ENCODE measurements at places on chromosomes 3 and 15. TPM values are rescaled to one million over a fixed set of nuclear protein-coding genes. Genes with fewer than 3 reads are reported as not detected.

The MORC1 gene
- not detected for total RNA-seq

The ZNF385D gene
- 1.1 TPM for total RNA-seq

DNA sequence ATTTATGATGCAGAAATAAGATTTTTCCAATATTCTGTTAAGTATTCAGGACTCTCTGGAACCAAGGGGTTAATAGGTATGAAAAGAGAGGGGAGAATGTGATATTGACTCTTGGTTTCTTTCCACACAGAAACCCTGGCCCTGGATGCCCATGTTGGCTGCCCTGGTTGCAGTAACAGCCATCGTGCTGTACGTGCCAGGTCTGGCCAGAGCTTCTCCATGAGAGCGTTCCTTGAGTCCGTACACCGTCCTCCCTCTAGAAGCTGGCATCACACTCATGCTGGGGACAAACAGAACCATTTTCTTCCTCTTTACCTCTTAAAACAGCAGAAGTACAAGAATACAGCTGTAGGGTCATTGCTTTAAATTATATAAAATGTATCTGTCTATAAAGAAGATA is 81.1 kb upstream of the FLNB start:
- no peak for DNase-seq

GRCh38 chr3:177282119-177282655 is 84.9 kb upstream of the TBL1XR1 start:
- DNase-seq, result no peak

The PLA2G4E gene
- total RNA-seq, result 129 TPM

DNA sequence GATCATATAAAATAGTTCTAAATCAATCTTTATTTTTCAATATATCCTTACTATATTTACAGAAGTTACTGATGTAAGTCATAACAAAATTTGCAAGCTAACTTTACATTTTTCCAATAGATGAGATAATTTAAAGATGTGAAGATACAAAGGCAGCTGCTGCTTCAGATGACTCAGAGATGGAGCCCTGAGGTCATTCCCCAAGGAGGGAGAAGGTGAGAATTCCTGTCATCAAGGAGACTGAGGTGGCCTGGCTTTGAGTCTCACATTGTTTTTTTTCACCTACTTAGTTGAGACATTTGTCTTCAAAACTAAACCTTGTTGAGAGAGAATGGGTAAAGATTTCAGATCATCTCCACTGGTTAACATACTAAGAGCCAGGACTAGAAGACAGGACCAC is 3.9 kb upstream of the SAMD7 start:
- DNase-seq, result no peak

DNA sequence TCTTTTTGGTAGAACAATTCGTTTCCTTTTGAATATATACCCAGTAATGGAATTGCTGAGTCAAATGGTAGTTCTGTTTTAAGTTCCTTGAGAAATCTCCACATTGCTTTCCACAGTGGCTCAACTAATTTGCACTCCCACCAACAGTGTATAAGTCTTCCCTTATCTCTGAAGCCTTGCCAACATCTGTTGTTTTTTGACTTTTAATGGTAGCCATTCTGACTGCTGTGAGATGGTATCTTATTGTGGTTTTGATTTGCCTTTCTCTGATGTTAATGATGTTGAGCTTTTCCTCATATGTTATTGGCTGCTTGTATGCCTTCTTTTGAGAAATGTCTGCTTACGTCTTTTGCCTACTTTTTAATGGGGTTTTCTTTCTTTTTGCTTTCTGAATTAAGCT is 270.6 kb upstream of the MEIS2 start:
- DNase-seq, result no peak

- no peak for DNase-seq
These were observed 9.1 kb downstream of the BCL2L10 start for GRCh38 chr15:52103217-52104207.

GRCh38 chr15:22933641-22934061 is 46.5 kb downstream of the CYFIP1 start:
- no peak for DNase-seq

DNA sequence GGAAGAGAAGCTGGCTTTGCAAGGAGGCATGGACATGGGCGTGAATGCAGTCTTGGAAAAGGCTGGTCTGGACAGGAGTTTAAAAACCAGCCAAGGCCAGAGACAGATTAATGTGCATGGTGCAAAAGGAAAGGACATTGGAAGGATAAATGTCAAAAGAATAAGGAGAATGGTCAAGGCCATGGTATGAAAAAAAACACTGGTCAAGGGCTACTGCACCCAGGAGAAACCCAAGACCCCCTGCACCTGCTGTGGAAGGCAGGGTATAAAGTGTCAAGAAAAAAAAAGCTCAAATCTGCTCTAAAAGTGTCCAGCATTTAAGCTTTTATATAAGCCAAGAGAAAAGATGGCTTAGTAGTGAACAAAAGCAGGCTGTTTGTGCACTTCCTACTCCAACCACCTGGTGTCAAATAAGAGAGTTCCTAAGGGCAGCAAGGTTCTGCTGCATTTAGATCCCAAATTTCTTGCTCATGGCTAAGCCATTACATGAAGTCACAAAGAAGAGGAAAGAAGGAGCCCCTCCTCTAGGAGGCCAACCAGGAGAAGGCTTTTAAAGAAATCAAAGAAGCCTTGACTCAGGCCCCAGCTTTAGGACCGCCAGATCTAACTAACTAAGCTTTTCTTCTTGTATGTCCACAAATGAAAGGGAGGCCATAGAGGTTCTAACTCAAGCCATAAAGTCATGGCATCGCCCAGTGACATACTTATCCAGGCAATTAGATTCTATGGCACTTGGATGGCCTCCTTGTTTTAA is 16.9 kb downstream of the CCR4 start:
- DNase-seq, result no peak

- no peak for DNase-seq
These were observed 72.6 kb upstream of the RORA start for GRCh38 chr15:61301701-61302100.

The DAZL gene
- total RNA-seq, result not detected

The TGM5 gene
- 62.9 TPM for total RNA-seq

DNA sequence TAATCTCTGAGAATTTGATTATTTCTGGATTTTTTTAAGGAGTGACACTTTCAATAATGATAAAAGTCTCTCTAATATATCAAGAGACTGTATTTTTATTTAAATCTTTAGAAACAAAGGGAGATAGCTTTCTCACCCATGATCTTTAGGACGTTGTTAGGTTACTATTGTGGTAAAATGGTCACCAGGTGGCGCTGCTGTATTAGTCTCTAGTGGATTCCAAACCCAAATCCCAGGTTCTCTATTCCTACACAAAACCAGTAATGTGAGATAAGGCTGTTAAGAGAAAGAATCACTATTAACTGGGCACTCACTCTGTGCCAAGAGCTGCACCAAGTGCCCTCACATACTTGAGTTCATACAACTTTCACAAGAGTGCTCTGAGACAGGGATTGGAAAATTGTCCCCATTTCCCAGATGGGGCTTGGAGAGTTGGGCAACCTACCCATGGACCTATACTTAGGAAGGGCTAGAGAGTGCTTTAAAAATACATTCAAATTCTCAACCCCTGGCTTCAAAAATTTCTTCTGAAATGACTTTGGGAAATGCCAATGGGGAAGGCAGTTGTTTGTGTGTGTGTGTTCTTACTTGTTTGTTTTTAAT is 593.4 kb upstream of the TGFBR2 start:
- no peak for DNase-seq

The EIF2A gene
- 149 TPM for total RNA-seq

GRCh38 chr3:12590096-12590495 is 33.2 kb downstream of the MKRN2 start:
- DNase-seq, result no peak

- DNase-seq, result no peak
These were observed 26.9 kb upstream of the MYO1E start for GRCh38 chr15:59399465-59400102.

The TRPM1 gene
- 13.4 TPM for total RNA-seq

The SEMA6D gene
- total RNA-seq, result 9.2 TPM

- DNase-seq, result no peak
These were observed 193.5 kb downstream of the FOXP1 start for GRCh38 chr3:71389911-71390573.

The P2RY13 gene
- 0.62 TPM for total RNA-seq

The ATXN7 gene
- total RNA-seq, result 101 TPM

The MKRN3 gene
- total RNA-seq, result not detected

The LDHAL6B gene
- total RNA-seq, result not detected

GRCh38 chr3:31157047-31157694 is 262.7 kb upstream of the GADL1 start:
- DNase-seq, result no peak

- no peak for DNase-seq
These were observed 14.3 kb downstream of the ABCC5 start for GRCh38 chr3:184003187-184003967.

GRCh38 chr3:74639681-74640080 is 25.2 kb upstream of the CNTN3 start:
- DNase-seq, result no peak

- DNase-seq, result no peak
These were observed 447.5 kb downstream of the IGSF11 start for GRCh38 chr3:118587037-118587741.

The TTC14 gene
- 62.2 TPM for total RNA-seq

- DNase-seq, result no peak
These were observed 229.7 kb downstream of the NAALADL2 start for GRCh38 chr3:175088766-175089380.
